ENCODE measurements at places on chromosomes 12 and 14.

GRCh38 chr12:61915420-61915819, 344.8 kb upstream of the USP15 start:
- DNase-seq, result no peak

DNA sequence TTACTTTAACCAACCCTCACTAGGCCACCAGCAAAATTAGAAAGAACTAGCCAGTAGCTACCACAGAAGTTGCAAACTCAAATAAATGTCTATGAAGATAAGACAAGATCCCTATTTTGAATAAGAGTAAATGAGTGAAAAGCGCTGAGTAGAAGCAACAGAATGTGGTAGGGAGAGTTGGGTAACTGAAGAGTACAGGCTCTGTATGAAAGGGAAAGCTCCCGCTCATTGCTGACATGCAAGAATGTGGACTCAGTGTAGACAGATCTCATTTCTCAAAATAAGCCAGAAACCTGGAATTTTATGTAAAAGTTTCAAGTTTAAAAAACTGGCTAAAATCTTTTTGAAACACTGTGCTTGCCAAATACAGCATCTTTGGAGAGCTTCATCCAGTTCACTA, 63.9 kb downstream of the NAV3 start:
- no peak for DNase-seq

DNA sequence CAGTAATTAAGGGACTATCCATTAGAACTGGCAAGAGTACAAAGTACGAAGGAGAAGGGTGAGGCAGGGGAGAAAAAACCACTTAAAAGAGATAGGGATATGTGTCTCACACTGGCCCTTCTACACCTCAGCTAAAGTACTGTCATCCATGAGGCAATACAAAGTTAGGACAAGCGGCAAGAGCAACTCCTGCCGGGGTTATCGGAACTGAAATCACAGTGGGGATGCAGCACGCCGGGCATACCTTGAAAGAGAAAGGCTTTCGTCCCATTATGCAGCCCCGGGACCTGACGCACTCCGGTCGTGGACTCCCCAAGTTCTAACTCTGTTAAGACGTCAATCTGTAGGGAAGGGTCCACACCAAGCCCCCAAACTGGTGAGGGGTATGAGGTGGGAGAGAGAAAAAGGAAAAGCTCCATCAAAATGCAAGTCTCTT, 1.1 kb downstream of the NELL2 start:
- DNase-seq, result no peak

- no peak for DNase-seq
These were observed 34.0 kb upstream of the C2CD5 start for GRCh38 chr12:22578328-22578727.

DNA sequence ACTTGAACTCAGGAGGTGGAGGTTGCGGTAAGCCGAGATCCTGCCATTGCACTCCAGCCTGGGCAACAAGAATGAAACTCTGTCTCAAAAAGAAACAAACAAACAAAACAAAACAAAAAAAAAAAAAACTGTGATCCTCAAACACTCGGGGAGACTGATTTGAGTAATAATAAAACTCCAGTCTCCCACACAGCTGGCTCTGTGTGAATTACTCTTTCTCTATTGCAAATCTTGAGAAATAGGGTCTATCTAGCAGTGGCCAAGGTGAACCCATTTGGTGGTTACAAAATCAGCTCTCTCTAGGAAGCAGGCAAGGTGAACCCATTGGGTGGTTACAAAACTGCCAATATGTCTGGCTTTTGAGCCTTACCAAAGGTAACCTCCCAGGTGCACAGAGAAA, 6.0 kb upstream of the ACOT6 start:
- no peak for DNase-seq

- DNase-seq, result no peak
These were observed 49.2 kb downstream of the GALNT4 start for GRCh38 chr12:89475203-89475990.

DNA sequence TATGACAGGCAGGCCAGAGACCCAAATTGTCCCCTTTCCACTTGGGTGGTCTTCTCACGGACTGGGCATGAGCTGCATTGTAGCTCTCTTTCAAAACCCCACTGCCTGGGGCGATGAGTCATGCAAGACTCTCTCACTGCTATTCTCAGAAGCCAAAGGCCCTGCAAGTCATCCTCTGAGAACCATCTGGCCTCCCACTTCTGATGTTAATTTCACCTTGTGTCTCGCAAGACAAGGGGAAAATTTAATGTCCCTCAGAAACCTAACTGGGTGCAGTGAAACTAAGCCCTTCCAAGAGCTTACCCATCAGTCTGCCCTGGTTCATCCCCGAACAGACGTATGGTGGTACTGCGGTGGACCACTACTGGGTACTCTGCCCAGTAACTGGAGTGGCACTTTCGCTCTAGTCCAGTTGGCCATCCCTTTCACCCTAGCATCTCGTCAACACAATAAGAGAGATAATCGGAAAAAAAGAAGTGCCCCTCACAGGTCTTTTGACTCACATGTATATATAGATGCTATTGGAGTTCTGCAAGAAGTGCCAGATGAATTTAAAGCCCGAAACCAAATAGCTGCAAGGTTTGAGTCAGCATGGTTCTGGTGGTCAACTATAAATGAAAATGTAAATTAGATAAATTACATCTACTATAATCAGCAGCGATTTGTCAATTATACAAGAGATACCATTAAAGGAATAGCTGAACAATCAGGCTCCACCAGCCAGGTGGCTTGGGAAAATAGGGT, 31.3 kb upstream of the LALBA start:
- DNase-seq, result no peak

DNA sequence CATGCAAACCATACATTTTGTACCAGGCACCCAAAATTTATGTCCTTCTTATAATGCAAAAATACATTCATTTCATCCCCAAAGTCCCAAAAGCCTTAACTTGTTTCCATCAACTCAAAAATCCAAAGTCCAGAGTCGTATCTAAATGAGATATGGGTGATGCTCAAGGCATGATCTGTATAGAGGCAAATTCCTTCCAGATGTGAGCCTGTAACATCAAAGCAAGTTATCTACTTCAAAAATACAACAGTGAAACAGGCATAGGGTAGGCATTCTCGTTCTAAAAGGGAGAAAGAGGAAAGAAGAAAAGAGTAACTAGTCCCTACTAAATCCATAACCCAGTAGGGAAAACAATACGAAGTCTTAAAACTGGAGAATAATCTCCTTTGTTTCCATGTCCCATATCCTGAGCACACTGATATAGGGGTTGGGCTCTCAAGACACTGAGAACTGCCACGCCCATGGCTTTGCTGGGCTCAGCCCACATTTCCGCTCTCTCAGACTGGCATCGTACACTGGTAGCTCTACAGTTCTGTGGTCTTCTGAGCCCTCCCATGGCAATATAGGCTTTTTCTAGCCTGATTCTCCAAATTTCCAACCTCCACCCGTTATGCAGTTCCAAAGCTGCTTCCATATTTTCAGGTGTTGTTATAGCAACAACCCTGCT, 232.8 kb downstream of the TMTC2 start:
- DNase-seq, result no peak

DNA sequence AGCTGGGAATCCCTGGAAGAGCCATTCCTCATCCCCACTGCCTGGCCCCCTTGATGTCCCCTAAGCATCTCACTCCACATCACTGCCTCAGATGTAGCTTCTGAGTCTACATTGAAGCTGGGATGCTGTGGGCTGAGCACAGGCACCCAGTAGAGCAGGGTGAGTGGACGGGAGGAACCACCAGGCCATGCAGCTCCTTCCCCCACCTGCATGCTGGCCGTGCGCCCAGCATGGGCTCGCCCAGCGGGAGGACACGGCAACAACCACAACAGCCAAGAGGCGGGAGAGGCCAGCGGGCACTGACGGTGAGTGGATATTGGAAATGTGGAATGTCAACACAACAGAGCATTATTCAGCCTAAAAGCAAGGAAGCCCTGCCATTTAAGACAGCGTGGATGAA, 310.9 kb downstream of the ADGRD1 start:
- peak; percentile 25 for DNase-seq

DNA sequence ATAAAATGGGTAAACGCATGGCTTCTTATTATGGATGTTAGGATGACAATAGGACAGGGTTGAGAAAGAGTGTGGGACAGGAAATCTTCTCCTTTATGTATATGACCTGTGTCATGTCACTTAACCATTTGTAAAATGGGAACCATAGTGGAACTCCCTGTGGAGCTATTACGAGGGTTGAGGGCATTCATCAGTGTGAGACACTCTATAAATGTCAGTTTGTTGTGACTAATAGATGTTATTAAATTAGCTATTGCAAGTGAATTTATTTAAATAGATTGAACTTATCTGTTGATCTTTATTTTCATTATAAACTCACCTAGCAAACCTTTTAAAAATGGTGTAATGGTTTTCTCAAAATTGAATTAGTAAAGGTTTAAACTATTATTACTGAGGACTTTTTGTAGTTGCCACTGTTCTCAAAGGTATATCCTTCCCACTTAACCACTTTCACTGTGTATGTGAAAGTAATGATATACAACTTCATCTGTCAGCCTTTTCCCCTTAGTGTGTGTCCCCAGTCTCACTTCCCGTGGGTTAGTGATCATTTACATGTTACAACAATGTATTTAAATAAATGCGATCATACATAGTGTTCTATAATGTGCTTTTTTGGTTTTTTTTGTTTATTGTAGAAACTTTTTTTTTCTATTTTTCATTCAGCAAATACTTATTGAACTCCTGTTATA, 17.1 kb downstream of the HELB start:
- no peak for DNase-seq

DNA sequence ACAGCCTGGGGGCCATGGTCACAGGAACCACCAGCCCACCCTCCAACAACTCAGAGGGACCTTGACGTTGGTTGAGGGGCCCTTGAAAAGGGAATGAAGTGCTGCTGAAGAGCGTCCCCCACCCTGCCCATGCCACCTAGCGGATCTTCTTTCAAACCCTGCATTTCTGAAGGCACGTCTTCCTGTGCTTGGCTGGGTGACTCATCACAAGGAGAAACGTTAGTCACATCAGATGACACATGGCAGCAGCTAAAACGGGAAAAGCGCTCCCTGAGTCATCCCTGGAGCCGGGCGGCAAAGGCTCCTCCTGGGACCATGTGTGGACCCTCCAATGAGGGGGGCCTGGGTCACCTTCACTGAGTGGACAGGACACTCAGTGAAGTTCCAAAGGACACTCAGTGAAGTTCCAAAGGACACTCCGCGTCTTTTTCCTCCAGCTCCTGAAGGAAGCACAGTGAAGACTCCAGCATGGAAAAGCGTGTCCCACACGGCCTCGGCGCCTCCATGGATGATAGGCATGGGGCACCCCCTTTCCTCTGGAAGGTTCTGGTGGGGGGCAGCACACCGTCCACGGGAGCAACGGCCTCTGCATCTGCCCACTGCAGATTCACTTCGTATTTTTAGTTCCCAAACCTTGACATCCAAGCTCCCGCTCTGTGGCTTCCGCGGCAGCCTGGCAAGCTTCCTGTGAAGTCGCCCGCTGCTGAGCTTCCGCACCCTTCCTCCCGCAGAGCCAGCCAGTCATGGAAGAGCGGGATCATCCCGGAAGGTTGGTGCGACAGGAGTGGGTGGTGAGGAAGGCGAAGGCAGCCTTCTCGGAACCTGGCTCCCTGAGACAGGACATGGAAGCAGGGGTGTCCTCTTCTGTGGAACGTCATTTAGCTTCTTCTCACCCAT, 383.4 kb downstream of the VRK1 start:
- no peak for DNase-seq

- DNase-seq, result no peak
These were observed 8.8 kb upstream of the ZNF268 start for GRCh38 chr12:133172491-133172890.

GRCh38 chr14:33715227-33715528, 235.7 kb downstream of the EGLN3 start:
- no peak for DNase-seq

DNA sequence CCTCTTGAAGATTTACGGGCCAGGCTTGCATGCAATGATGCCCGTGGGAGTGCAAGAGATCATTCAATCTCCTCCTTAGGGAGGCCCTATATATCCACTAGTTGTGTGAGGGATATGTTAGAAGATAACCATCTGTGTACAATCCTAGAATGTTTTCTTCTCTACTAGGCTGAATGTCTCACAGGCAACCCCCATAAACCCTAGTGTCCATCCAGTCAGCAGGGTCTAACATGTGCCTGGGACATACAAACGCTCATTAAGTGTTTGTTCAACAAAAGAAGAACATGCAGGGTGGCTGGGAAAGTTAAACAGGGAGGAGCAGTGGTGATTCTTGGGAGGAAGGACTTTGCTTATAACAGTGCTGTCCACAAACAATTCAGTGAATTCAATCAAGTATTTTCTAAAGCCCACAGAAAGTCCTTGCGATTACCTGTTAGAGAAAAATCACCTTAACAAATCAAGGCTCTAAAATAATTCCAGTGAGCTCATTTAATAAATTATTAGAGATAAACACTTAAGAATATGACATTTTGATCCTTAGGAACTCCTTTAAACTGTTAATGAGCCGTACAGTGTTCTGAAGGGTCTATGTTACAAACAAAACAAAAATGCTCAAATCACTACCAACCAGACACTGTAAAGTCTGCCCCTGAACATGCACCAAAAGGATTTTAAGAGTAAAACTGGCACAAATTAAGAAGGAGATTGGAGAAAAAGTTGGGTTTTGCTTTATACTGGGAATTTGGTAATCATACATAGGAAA, 96.6 kb upstream of the FERMT2 start:
- DNase-seq, result no peak

GRCh38 chr12:913919-914698, 35.4 kb downstream of the RAD52 start:
- no peak for DNase-seq

GRCh38 chr14:45678163-45678562, 425.2 kb upstream of the MIS18BP1 start:
- no peak for DNase-seq

- no peak for DNase-seq
These were observed 150.9 kb upstream of the SLC16A7 start for GRCh38 chr12:59444932-59445331.

DNA sequence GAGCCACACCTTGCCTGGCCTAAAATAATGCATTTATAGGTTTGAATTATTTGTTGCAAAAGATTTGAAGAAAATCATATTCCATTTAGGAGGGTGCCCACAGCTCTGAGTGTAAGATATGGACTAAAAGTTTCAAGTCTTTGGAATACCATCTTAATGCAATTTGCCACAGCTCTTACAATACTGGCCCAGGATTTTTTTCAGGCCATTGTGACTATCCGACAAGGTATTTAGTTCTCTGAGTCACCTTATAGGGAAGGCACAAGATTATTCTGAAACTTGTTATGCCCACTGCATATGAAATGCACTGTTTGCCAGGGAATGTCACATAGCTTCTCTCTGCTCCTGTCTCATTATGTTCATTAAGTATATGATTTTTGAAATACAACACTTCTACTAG, 29.6 kb upstream of the SLC6A13 start:
- no peak for DNase-seq

DNA sequence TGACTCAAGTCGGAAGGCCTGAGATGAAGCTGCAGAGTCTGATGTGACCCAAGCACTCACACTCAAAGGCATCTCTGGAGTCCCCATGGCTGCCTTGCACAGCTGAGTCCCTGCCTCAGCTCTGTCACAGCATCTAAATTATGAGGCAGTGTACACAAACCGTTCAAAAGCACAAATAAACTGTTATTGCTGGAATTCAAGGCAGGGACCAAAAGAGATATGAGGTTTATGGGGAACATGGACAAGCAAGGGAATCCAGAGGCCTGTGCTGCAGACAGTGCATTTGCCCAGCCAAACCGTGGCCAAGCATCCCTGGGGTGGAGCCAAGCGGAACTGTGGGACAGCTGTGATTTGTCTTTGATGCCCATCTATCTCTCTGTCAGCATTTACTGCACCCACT, 91.3 kb downstream of the RPS29 start:
- DNase-seq, result no peak

GRCh38 chr12:82745063-82745674, 58.5 kb downstream of the TMTC2 start:
- DNase-seq, result no peak

- DNase-seq, result no peak
These were observed 111.0 kb upstream of the MAX start for GRCh38 chr14:65213316-65213715.

All from left ventricle myocardium superior (tissue), 1 donor.